ENCODE measurements at places on chromosomes 1 and 21.

DNA sequence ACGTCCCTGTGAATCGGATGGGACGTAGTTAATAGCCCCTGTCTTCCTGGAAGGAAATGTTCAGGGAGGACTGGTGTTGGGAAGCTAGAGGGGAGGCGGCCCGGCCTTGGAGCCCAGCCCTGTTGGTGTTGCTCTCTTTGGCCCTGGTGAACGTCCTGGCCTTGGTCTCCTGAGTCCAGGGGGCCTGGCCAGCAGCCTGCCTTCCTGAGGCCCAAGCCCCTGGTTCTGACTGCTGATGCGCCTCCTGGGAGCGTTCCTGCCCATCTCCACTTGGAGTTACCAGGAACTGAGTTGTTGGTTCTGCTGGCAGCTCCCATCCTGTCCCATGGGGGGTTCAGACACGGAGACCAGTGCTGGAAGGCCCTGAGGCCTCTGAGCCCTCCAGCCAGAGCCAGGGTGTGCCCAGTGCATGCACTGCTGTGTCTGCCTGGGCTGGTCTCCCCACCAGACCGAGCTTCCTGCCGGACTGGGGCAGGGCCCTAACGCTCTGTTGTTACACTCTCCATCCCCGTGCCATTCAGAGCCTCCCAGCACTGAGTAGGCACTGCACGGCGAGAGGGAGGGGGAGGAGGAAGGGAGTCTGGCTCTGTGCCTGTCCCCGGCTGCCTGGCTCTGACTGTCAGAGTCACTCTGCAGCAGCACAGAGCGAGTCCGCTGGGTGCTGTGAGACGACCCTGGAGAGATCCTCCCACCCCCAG, 382.5 kb upstream of the VAMP3 start:
- DNase-seq = no peak

DNA sequence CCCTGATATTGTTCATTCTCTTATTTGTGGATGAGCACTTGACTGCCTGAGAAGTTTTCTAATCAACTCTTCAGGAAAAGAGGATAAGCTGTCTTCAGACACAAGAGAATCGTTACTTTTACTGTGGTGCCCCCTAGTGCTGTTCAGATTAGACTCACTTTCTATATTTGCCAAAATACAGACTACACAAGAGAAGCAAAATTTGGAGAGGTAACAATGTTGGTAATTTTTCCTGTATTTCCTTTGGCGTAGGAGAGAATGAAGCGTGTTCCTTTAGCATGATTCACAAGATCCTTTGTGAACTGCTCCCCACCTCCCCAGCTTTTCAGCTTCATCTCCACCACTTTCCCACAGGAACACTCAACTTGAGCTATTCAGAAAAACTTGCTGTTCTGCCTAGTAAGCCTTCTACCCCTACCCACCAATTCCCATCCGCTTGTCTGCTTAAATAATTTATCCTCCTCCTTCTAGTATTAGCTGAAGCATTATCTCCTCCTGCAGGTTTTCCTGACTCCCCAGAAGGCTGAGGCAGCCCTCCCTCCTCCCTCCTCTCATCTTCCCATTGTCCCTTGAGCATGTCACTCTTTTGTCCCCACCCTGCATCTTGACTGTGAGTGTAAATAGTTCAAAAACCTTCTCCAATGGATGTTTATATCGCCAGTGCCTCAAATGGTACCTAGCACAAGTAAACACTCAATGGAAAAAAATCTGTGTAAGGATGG, 4.5 kb downstream of the TNFSF4 start:
- DNase-seq = no peak

DNA sequence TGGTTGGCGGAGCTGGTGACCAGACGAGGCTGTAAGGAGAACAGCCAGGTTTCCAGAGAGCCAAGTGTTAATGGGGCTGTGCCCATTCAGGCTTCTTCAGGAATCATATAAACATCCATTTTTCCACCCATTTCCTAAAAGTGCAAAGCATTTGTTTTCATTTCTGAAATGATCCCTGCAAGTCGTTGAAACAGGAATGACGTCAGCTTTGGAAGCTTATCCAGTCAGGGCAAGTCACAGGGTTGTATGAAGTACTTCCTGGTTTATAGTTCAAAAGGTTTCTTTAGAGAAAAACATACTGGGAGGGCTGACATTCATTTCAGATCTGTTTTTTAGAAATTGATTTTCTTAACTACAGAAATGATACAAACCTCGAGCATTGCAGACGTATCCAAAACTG, 29.2 kb downstream of the IGSF5 start:
- no peak for DNase-seq

DNA sequence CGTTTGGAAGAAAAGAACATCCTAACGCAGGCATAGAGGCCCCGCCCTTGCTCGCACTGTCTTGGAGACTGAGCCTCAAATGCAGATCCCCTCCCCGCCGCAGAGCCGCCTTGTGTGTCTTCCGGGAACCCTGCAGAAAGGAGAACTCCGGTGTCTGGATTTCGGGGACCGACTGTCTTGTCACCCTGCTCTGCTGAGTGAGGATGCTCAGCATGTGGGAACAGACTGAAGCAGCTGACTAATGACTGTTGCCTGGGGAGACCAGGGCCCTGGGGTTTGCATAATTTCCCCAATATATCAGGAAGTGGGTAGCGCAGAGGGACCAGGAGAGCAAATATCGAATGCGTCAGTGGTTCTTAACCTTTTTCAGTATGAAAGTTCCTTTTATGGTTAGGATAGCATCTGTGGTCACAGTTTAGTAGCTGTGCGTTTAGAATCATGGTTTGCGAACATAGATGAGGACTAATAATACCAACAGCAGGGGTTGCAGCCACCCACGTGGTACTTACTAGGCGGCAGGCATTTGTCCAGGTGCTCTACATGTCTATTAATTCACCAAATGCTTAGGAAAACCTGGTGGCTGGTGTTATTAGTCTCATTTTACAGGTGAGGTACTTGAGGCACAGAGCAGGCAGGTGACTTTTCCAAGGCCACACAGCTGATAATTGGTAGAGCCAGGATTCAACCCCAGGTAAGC, 14.3 kb downstream of the GPR137B start:
- DNase-seq = no peak

GRCh38 chr1:11320153-11320936, 47.3 kb downstream of the UBIAD1 start:
- DNase-seq = peak; percentile 31

- no peak for DNase-seq
Observed at GRCh38 chr1:56927171-56927570, 38.6 kb downstream of the C8B start.

DNA sequence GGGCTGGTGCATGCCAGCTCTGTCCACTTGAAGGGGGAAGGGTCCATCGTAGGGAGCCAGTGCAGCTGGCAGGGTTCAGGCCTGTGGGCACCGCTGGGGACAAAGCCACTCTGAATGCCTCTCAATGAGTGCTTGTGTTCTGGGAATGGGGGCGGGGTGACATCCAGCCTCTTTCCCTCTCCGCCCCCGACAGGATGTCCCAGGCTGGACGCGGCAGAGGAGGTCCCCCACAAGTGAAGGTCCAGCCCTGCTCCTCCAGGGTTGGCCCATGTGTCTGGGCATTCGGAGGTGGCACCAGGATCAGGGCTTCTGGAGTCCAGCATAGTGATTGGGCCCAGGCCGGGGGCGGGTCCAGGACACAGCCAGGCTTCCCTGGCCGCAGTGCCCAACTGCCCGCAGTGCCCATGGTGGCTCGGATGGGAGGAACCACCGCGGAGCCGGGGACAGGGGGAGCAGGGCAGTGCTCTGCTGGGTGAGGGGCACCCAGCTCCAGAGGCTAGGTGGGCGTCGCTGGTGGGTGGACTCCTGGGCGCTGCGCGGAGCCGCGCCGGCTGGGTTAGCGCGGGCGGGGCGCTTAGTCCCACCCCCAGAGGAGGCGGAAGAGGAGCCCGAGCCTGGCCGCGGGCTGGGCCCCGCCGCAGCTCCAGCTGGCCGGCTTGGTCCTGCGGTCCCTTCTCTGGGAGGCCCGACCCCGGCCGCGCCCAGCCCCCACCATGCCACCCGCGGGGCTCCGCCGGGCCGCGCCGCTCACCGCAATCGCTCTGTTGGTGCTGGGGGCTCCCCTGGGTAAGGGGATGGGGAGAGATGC, at the start of gene SHISA4:
Gene SHISA4, plus strand, starts transcription at position 617 of the 808 bp plus-strand sequence. Its CDS starts 97 bp downstream, at position 714.
- DNase-seq = no peak

DNA sequence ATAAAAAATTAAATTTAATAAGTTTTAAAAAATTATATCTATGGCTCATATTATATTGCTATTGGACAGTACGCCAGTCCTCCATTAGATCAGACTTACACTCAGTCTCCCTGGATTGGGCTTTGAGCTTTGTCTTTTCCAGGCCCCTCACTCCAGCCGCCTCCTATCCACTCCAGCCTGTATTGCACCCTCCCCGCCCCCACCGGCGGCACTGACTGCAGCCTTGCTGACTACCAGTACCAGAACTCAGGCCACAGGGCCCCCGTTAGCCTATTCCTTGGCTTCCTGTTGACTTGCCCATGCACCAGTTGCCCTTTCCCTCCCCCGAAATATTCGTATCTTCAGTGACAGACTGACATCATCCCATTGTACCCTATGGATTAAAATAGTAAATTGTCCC, 127.9 kb downstream of the CSMD2 start:
- DNase-seq = no peak

GRCh38 chr1:14653461-14653960, 55.0 kb downstream of the KAZN start:
- no peak for DNase-seq

- no peak for DNase-seq
Observed at GRCh38 chr1:147804942-147805723, 44.7 kb upstream of the GJA5 start.

DNA sequence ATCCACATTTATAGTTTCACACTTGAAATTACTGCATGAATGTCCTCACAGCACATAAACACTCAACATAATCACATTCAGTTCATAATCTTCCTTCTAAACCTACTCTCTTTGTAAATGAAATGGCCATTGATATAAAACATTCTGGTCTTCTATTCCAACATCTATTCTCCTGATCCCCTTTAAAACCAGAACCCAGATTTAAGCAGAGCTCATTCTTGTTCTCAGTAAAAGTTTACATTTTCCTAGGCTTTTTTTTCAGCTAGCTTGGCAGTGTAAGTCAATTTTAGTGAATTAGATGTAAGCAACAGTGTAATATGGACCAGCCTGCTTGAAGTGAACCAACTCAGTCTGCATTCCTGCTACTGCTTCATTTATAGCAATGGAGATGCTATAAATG, 460.7 kb upstream of the RGS18 start:
- no peak for DNase-seq

- no peak for DNase-seq
Observed at GRCh38 chr1:245484176-245484575, 329.4 kb downstream of the KIF26B start.

DNA sequence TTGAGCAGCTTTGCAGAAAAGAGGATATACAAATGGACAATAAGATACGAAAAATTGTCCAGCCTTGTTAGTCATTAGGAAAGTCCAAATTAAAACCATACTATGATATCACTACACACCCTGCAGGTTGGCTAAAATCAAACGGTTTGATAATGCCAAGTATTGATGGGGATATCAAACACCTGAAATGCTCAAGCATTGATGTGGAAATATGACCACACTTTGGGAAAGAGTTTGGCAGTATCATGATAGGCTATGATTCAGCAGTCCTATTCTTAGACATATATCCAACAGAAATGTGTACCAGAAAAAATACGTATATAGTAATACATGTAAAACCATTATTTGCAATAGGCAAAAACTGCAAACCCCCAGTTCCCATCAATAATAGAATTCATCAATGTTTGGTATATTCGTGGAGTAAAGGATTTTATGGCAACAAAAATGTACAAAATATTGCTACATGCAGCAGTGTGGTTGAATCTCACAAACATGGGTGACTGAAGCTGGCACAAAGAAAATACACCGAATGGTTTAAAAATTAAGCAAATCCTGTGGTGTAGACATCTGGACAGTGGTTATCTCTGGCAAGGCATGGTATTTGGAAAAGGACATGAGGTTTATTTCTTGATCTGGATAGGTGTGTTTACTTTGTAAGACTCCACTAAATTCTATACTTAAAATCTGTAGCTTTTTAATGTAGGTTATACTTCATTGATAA, 243.2 kb downstream of the FGGY start:
- no peak for DNase-seq

DNA sequence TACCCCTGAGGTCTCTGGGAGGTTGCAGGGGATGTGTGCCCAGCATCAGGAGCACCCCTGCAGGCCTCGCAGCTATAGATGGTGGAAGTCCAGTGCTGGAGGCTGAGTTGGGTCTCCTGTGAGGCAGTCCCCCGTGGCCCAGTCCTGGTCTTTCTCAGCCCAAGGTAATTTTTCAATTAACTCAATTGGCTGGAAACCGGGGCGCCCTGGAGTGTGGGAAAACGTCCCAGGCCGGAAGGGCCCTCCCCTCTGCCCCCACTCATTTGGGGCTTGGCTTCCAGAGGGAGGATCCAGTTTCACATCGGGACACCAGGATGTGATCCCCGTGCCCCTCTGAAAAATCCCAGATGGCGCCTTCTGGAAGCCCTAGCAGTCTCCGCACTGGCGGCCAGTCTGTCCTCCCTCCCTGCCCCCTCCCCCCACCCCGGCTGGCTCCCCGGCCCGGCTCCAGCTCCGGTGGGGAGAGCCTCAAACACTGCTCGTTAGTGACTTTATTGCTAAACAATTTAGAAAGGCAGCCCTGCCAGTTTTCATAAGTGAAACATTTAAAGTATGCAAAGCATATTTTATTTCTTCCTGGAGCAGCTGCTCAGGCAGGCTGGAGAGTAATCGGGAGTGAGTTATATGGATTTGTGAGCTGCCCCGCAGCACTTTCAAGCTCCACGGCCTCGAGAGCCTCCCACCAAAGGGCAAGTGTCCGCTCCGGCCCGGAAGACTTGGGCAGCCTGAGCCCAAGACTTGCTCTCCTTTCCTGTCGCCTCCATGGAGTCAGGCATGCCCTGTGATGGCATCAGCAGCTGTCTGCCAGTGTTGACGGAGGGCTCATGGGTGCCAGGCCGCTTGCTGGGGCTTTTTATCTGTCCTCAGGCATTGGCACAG, 208.2 kb upstream of the TMEM51 start:
- no peak for DNase-seq

- no peak for DNase-seq
Observed at GRCh38 chr1:68808351-68808750, 311.5 kb upstream of the DEPDC1 start.

GRCh38 chr1:209059981-209060380, 523.5 kb upstream of the CAMK1G start:
- DNase-seq = no peak

- DNase-seq = no peak
Observed at GRCh38 chr1:3145532-3146325, 76.7 kb downstream of the PRDM16 start.

GRCh38 chr1:56688522-56689026, 43.5 kb downstream of the PRKAA2 start:
- no peak for DNase-seq

GRCh38 chr1:24152631-24153494, 9.9 kb upstream of the IL22RA1 start:
- DNase-seq = no peak

GRCh38 chr1:216261631-216262030, 161.6 kb downstream of the USH2A start:
- DNase-seq = no peak

- no peak for DNase-seq
Observed at GRCh38 chr1:168372307-168372706, 91.6 kb downstream of the TBX19 start.

- DNase-seq = no peak
Observed at GRCh38 chr1:11649624-11650330, 4.5 kb downstream of the FBXO2 start.

All from activated gamma-delta T cell treated with Interleukin-2 at 50 U/mL for 16 hours (primary cell).